ENCODE measurements at places on chromosomes 4 and X.

DNA sequence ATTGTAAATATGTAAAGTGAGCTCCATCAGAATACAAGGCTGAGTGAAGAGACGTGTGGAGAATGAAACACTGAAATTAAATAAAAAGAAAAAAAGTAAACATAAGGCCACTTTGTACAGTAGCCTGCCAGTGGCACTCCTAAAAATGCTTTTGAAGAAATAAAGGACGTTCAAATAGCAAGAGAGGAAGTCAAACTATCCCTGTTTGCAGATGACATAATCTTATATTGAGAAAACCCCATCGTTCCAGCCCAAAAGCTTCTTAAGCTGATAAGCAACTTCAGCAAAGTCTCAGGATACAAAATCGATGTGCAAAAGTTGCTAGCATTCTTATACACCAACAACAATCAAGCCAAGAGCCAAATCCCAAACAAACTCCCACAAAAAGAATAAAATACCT lies 24.2 kb downstream of the RASSF6 start:
- no peak for DNase-seq

GRCh38 chr4:1406394-1406980 lies at the start of gene NKX1-1:
NKX1-1 (minus strand) TSS chr4:1406442; CDS start chr4:1406442, 0 bp downstream.
- no peak for DNase-seq

- no peak for DNase-seq
These were observed 8.0 kb upstream of the KCNE5 start for GRCh38 chrX:109632906-109633504.

DNA sequence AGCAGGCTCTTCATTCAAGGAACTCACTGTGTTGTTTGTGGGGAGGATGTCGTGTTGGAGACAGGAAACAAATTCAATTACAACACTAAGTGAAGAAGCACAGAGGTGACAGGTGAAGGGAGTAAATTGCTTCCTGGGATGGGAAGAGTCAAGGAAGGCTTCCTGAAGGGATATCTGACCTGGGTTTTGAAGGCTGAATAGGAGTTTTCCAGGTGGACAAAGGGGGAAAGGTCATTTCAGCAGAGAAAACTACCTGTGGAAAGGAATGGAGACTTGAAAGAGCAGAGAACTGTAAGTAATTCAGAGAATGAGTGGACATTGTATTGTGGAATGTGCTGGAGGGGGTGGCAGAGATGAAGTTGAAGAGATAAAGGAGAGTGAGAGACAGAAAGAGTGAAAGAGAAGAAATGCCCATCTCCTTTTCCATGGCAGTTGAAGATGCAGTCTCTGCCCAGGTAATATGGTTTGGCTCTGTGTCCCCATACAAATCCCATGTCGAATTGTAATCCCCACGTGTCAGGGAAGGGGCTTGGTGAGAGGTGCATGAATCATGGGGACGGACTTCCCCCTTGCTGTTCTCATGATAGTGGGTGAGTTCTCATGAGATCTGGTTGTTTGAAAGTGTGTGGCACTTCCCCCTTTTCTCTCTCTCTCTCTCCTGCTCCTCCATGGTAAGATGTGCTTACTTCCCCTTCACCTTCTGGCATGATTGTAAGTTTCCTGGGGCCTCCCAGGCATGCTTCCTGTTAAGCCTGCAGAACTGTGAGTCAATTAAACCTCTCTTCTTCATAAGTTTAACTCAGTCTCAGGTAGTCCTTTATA lies 205.7 kb upstream of the BCOR start:
- no peak for DNase-seq

- DNase-seq, result no peak
These were observed 985.4 kb upstream of the INTU start for GRCh38 chr4:126647320-126647719.

DNA sequence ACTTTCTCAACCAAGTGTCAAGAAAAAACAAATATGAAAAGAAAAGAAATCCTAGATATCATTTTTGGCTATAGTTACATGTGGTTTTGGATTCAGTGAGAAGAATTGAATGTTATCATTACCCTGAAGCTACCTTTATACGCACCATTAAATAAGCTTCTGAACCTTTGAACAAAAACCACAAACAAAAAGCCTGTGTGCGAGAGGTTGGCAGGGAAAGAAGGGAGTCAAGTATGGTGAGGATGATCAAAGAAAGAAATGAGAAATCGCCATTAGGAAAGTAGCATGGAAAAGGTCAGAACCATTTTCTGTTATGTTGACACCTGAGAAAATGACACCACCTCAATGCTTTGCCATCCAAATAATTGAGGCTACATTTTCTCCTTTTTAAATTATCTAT lies 1.2 kb upstream of the SLC7A11 start:
- DNase-seq, result no peak

DNA sequence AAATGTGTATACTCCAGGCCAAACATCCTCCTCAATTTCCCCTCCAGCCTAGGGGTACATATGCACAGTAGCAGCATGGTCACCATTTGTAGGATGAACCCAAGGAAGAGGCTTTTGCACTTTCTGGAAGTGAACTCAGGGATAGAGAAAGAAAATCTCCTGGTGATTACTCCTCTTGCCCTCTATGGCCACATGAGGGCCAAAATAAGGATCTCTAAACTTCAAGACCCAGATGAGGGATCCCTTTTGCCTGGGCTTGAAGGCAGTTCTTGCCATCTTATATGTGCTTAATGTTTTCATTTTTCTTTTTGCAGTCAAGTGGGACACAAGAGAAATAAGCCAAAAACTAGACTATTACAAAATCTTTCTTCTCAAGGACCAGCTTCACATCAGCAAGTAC lies 29.5 kb upstream of the MUC7 start:
- no peak for DNase-seq

DNA sequence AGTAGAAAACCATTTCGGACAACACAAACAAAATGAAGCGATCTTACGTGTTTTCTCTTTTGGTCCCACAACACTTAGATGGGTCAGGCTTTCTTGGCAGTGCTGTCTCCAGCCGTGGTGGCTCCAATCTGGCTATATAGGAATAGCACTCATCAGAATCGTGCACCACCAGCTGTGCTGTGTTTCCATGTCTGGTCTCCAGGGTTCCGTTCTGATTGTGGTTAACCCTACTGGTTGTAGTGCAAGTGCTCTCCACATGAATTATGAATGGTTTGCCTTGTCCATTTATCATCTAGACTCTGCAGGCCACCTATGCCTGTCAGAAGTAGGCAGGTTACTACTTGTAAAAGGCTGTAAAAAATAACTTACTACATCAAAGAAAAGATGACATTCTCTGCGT lies 536.3 kb downstream of the IQCM start:
- DNase-seq, result no peak

DNA sequence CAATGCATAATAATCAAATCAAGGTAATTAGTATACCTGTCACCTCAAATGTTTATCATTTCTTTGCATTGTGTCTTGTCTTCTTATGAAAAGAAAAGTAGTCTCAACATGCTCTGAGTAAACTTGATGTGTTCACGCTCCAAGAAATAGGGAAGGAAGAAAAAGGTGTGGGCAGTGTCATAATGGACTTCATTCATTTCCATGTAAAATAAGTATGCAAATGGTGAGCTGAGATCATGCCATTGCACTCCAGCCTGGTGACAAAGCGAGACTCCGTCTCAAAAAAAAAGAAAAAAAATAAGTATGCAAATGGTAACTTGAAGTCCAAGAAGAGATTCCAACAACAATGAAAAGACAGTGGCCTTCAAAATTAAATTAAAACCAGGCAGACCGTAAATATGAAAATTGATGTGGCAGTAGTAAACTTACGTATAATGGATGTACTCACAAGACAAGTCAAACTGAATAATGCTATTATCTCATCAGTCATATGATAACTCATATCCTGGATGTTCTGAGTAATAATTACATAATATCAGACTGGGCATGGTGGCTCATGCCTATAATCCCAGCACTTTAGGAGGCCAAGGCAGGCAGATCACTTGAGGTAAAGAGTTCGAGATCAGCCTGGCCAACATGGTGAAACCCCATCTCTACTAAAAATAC lies 6.0 kb upstream of the CWH43 start:
- DNase-seq, result no peak

GRCh38 chrX:126550816-126551215 lies 1.8 kb downstream of the DCAF12L1 start:
- DNase-seq, result no peak

GRCh38 chr4:29853833-29854232 lies 866.3 kb upstream of the PCDH7 start:
- DNase-seq, result no peak

GRCh38 chr4:165443276-165443675 lies 64.5 kb downstream of the CPE start:
- no peak for DNase-seq

DNA sequence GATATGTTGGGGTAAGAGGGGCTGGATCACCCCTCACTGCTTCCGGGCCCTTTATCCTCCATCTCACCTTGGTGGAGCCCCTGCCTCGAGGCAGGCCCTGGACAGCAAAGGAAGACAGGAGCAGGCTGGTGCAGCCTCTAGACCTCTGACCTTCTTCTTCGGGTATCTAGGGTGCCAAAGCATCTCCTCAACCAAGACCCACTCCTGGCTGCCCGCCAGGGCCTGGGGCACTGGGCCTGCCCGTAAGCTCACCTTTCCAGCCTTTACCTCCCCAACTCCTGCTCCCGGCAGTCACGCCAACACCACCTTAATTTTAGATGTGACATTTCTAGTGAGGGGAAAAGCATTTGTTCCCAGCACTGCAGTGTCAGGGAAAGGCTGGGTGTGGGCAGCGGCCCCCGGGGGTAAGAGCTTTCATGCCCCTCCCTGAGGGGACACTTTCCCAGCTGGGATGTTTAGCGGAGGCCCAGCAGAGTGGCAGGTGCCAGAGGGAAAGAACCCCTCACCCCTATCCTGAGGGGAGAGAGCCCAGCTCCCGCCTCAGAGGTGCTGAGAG lies 6.7 kb downstream of the MAN2B2 start:
- no peak for DNase-seq

DNA sequence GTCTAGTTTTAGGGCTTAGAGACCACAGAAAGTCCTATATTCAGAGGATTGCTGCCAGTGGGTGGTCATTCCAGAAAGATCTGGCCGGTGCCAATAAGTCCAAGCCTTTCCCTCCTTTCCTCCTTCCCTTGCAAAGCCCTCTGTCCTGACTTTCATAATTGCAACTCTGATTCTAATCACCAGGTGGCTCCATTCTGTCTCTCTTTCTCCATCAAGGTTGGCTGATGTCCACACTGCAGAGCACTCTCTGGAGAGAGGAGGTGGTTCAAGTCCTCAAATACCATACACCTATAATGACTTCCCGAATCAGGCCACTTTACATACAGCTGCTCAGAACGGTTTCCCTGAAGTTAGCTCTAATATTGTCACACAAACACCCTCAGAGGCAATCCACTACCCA lies 22.4 kb upstream of the ARMCX4 start:
- DNase-seq, result no peak

All from hindlimb muscle (tissue), 1 donor.